H1 (cell line): ENCODE measurements at places on chromosomes 6 and 20. TPM values are rescaled to one million over a fixed set of nuclear protein-coding genes. Genes with fewer than 3 reads are reported as not detected.

Gene SNPH
- total RNA-seq = 4.0 and 4.9 TPM in 2 replicates

DNA sequence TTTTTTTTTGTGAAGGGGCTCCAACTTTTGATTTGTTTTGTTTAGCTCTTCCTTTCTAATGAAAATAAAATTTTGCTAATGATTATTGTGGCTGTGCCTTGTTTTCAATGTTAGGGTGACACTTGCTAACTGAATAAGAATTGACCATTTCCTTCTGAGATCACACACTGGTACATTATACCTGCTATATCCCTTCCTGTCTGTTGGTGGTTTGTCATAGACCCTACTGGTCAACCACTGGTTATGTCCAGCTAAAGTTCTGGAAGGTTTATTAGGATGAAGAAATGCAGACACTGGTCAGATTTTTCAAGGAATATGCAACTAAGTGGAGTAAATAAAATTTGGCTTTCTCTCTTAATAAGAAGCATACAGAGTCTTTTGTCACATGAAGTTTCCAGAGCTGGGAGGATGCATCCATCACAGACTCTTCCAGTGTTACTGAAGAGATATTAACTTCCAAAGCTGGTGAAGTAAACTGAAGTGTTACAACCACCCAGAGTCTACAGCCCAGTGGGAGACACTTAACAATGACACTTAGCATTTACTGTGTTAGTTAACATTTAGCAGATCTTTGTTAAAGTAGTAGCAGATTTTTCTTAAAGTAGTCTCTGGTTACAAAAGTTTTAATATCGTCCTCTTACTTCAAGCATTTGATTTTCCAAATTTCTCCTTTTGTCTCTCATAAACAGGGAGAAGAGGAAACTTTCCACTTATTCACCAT is 19.7 kb upstream of the CALHM5 start:
- DNase-seq = no peak
- H3K27ac ChIP-seq = no peak overlapping the region
- H3K4me1 ChIP-seq = no peaks in the 10 kb centered on the region
- H3K4me3 ChIP-seq = no peak overlapping the region

- H3K4me1 ChIP-seq = peaks cover 19% of the 10 kb centered on the region
- H3K4me3 ChIP-seq = peak overlapping the region; percentile 70
- peaks cover 8% of the 10 kb centered on the region; the same call in 1 of the 2 replicates for H3K36me3 ChIP-seq
- H3K27me3 ChIP-seq = no peaks in the 10 kb centered on the region
- peak overlapping the region; percentile 49 for H3K27ac ChIP-seq
- peak; percentile 90 for DNase-seq
These were observed 931 bp upstream of the UCKL1 start for GRCh38 chr20:63957004-63957689.

DNA sequence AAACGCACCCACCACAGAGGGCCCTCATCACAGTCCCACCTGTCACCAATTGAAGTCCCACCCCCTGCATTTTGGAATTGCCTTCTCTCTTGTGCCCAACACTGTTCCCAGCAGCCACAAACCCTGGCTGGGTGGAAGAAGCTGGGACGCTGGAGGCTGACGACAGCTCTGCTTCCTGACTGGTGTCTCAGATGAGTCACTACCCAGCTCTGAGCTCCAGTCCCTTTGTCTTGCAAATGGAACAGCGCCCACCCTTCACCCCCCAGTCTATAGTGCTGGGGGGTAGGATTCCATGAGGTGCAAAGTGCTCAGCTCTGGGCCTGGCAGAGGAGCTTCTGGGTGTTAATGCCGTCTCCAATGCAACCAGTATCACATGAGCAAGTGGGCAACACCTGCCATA is 85.3 kb downstream of the DLGAP4 start:
- no peak overlapping the region for H3K27ac ChIP-seq
- H3K27me3 ChIP-seq = no peaks in the 10 kb centered on the region
- no peak overlapping the region for H3K4me3 ChIP-seq

- no peak overlapping the region for H3K4me3 ChIP-seq
- H3K36me3 ChIP-seq = no peaks in the 10 kb centered on the region
- no peaks in the 10 kb centered on the region for H3K27me3 ChIP-seq
- no peaks in the 10 kb centered on the region for H3K4me1 ChIP-seq
- H3K27ac ChIP-seq = no peak overlapping the region
These were observed 34.9 kb upstream of the HECA start for GRCh38 chr6:139099984-139100383.

Gene PRND
- 0.08 and 0.11 TPM in 2 replicates for total RNA-seq

Gene LBP
- 0.48 and 0.63 TPM in 2 replicates for total RNA-seq

- no peaks in the 10 kb centered on the region for H3K27me3 ChIP-seq
- no peak overlapping the region for H3K27ac ChIP-seq
- H3K4me3 ChIP-seq = peak overlapping the region; percentile 76; the same call in 1 of the 2 replicates
- H3K36me3 ChIP-seq = peaks cover 39% of the 10 kb centered on the region
These were observed 1.3 kb downstream of the FLOT1 start for GRCh38 chr6:30741063-30741779.

- H3K27me3 ChIP-seq = no peaks in the 10 kb centered on the region
- no peak for DNase-seq
- no peaks in the 10 kb centered on the region for H3K36me3 ChIP-seq
- H3K4me1 ChIP-seq = peaks cover 2% of the 10 kb centered on the region
These were observed 326.1 kb downstream of the PRL start for GRCh38 chr6:21970569-21971300.

Gene VTA1
- total RNA-seq = 63.6 and 64.0 TPM in 2 replicates

DNA sequence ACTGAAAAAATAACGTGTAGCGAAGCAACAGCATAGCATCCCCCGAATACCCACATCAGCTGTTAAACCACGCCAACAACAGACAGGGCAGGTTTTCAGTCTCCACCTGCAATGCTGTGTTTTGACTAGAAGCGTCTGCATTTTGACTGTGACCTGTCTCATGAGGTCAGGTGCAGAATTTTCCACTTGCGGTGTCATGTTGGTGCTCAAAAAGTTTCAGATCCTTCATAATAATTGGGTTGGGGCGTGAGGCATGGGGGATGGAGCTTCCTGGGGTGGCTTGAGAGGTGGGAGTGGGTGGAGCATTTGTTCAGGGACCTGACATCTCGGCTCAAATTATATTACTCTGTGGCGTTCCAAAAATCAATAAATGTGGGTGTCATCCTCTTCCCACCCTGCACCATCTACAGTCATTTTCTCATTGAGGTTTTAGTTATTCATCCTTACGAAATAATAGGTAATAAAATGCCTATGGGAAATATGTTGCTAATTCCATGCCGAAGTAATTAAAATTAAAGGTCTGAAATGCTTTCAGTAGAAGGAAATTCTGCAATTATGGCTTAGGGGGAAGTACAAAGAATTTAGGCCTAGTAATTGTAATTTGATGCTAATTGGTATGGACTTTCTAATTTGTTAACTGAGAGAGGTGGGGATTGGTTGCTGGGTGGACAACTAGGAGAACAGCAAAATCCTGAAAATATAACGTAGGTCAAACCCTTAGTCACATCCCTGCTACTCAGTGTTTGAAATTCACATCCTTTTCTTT is 81.0 kb downstream of the TIAM2 start:
- H3K27ac ChIP-seq = no peak overlapping the region
- no peak overlapping the region for H3K4me3 ChIP-seq
- DNase-seq = no peak
- no peaks in the 10 kb centered on the region for H3K27me3 ChIP-seq
- H3K4me1 ChIP-seq = no peaks in the 10 kb centered on the region

Gene ANKEF1
- total RNA-seq = 9.8 and 10.0 TPM in 2 replicates

GRCh38 chr6:168344338-168344737 is 24.8 kb upstream of the DACT2 start:
- no peaks in the 10 kb centered on the region for H3K36me3 ChIP-seq
- no peak overlapping the region for H3K27ac ChIP-seq

DNA sequence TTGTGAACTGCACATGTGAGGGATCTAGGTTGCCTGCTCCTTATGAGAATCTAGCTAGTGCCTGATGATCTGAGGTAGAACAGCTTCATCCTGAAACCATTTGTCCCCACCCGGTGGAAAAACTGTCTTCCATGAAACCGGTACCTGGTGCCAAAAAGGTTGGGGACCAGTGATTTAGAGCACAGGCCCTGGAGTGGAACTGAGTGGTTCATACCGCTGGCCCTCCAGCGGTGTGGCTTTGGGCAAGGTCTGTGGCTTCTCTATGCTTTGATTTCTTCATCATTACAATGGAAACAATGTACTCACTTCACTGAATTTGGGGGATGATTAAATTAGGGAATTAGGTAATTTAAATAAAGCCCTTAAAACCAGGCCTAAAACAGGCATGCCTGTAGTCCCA is 36.3 kb downstream of the CD164 start:
- no peaks in the 10 kb centered on the region for H3K27me3 ChIP-seq
- no peaks in the 10 kb centered on the region for H3K36me3 ChIP-seq
- no peak overlapping the region for H3K27ac ChIP-seq
- no peaks in the 10 kb centered on the region for H3K4me1 ChIP-seq
- no peak for DNase-seq
- no peak overlapping the region for H3K4me3 ChIP-seq

DNA sequence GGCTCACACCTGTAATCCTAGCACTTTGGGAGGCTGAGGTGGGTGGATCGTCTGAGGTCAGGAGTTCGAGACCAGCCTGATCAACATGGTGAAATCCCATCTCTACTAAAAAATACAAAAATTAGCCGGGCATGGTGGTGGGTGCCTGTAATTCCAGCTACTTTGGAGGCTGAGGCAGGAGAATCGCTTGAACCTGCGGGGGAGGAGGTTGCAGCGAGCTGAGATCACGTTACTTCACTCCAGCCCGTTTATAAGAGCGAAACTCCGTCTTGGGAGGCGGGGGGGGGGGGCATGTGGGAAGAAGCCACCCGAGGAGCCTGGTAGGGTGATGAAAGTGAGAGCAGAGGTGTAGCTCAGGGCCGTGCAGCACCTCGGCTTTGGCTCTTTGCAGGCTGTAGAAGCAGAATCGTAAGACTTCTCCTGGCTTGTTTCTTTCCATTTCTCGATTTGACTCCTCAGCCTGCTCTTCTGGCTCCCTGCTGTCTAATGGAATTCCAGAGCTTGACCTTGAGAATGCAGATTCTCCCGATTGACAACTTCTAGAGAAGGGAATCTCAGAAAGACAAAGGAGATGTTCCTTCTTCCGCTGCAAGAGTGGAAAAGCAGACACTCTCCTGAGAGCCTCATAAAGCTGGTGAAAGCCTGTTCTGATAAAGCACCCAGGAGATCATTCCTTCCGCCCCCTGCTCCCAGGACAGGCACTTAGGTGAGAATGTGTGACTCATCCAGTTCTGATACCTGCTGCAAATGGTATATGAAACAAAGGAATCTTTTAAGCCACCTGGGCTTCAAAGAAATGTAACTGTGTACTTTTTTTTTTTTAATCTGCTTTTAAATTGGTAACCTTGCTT is 26.0 kb upstream of the PPP1R16B start:
- peak overlapping the region; percentile 12; the same call in 1 of the 2 replicates for H3K27ac ChIP-seq
- H3K4me3 ChIP-seq = peak overlapping the region; percentile 46
- peaks cover 1% of the 10 kb centered on the region; the same call in 1 of the 2 replicates for H3K36me3 ChIP-seq
- peaks cover 8% of the 10 kb centered on the region for H3K4me1 ChIP-seq
- H3K27me3 ChIP-seq = no peaks in the 10 kb centered on the region

Gene NDRG3
- total RNA-seq = 32.3 and 32.5 TPM in 2 replicates

Gene IL20RA
- 1.5 and 1.7 TPM in 2 replicates for total RNA-seq

Gene ACTL10
- total RNA-seq = not detected in 2 replicates

Gene CLIC5
- 0.15 TPM in 1 of 2 replicates, not detected in the other for total RNA-seq
